ENCODE measurements at places on chromosomes 6 and 20.

- DNase-seq, result peak; percentile 7
These were observed 280.1 kb downstream of the TFAP2B start for GRCh38 chr6:51098791-51099190.

GRCh38 chr20:4683261-4683660 is 38.4 kb upstream of the PRND start:
- no peak for DNase-seq

DNA sequence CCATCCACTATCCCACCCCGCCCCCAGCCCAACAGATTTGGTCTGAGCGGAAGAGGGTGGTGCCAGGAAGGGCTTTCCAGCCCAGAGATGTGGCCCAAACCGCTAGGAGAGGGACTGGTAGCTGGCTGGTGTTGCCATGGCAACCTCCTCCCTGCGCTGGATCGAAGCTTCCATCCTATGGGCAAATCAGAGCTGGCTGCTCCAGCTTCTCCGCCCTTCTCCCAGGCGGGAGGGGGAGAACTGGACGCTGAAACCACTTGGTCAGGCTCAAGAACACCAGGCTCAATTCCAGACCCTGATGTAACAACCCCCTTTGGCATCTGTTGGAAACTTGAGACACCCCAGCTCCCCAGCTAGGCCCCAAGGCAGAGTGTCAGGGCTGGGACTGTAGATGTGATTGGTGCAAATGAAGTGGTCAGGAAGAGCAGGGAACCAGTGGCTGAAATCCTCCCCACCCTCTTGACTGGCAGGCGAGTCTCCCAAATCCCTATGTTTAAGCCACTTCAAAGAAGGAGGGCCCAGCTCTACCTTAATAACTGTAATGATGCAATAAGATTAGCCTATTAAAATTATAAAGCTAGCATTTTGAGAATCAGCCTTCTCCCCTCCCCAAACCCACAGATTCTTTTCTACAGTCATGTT is 4.2 kb downstream of the RIMS4 start:
- DNase-seq, result peak; percentile 71

- no peak for DNase-seq
These were observed 72.6 kb downstream of the CDKAL1 start for GRCh38 chr6:20606831-20607230.

DNA sequence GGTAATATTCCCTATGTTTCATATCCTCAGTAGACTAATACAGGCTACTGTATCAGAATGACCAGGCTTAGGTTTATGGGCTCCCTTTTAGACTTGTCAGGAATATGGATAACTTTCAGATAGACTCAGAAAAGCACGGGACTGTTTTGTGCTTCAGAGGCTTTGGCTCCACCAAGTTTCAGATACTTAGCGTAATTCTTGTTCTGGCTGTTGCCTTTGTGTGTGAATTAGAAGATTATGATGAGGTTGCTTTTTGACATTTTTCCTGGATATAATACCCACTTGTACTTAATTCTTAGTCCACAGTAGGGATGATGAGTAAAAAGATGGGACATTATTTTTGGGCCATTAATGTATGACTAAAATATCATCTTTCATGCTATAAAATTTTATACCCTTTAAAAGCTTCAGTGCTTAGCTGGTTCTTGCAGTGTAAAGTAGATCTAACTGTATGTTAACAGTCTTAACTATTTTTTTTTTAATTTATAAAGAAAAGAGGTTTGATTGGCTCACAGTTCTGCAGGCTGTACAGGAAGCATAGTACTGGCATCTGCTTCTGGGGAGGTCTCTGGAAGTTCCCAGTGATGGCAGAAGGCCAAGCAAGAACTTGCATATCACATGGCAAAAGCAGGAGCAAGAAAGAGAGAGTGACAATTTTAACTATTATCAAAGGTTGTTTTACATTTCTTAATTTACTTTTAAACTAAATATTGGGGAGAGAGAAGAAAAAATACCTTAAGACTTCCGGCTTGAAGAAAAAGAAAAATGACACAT is 120.7 kb downstream of the ZFAND3 start:
- peak; percentile 56 for DNase-seq

DNA sequence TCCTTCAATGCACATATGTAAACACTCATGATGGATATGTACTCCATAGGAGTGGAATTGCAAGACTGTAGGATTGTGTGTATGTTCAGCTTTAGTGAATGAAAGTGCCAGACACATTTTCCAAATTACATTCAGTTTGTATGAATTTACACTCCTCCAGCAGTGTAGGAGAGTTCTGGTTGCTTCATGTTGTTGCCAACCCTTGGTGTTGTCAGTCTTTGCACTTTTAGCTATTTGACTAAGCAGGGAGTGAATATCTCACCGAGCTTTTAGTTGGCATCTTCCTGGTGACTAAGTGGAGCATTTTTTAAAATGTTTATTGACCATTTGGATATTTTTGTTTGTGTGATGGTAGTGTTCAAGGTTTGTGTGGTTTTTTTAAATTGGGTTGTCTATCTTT is 23.9 kb downstream of the NKX2-4 start:
- DNase-seq, result no peak

GRCh38 chr6:168273441-168274036 is 46.0 kb downstream of the DACT2 start:
- no peak for DNase-seq

GRCh38 chr20:1392693-1393506 is at the start of gene FKBP1A:
FKBP1A (minus strand) TSS chr20:1393054; CDS start chr20:1392998, 56 bp downstream.
- DNase-seq, result peak; percentile 86

DNA sequence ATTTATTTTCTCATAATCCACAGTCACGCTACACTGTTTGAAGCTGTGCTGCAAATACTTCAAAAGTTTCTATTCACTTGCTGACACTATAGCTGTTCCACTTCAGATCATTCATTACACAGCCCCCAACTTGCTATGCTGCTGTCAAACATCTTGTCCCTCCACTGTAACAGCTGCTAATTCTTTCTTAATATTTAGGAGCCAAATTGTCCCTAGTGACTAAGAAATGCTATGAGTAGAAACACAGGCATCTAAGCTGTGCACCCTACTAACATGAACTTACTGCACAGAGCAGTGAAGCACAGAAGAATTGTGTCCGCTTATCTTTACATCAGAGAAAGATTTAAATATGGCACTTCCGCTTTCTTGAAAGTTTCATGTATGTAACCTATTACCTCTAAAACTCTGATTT is 91.3 kb downstream of the PDE10A start:
- no peak for DNase-seq

DNA sequence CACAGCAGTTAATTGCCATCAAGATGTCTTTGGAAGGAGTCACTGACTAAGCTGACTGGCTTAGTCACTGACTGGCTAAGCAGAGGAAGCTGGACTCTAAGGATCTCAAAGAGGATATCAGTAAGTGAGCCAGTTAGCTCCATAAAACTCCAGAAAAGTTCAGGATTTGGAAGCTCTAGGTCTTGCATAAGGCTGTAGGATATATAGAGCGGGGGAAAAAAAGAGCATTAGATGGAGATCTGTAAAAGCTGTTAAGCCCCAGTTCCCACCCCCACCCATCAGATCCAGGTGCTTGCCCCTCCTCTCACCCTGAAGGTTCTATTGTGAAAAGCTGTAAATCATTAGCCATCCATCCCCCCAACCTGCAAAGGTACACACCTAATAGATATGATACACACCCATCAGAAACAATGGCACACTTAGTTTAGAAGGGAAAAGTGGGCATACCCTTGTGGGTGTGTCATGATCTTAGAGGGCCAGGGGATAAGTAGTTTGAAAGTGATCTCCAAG is 32.2 kb downstream of the CARMIL1 start:
- DNase-seq, result peak; percentile 80

GRCh38 chr6:91874971-91875370 is 1288.1 kb upstream of the MAP3K7 start:
- no peak for DNase-seq

DNA sequence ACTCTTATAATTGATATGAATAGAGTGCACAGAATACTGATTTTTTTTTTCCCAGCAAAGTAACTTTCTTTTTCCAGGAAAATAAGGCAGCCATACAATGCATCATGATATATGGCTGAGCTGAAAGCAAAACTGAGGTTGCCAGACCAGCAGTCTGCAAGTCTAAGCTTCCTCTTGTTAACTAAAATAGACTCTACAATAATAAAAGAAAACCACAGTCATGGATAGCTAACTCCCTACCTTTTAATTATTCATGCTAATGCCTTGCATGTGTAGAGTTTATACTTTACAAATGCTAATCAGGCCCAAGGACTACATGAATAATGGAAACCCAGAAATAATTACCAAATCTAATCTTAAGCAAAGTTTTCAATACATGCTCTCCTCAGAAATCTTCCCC is 47.4 kb downstream of the MAP7 start:
- DNase-seq, result no peak

GRCh38 chr6:122791310-122791679 is 2.2 kb downstream of the SMPDL3A start:
- no peak for DNase-seq

GRCh38 chr20:63700199-63701050 is 4.0 kb downstream of the TNFRSF6B start:
- DNase-seq, result no peak

DNA sequence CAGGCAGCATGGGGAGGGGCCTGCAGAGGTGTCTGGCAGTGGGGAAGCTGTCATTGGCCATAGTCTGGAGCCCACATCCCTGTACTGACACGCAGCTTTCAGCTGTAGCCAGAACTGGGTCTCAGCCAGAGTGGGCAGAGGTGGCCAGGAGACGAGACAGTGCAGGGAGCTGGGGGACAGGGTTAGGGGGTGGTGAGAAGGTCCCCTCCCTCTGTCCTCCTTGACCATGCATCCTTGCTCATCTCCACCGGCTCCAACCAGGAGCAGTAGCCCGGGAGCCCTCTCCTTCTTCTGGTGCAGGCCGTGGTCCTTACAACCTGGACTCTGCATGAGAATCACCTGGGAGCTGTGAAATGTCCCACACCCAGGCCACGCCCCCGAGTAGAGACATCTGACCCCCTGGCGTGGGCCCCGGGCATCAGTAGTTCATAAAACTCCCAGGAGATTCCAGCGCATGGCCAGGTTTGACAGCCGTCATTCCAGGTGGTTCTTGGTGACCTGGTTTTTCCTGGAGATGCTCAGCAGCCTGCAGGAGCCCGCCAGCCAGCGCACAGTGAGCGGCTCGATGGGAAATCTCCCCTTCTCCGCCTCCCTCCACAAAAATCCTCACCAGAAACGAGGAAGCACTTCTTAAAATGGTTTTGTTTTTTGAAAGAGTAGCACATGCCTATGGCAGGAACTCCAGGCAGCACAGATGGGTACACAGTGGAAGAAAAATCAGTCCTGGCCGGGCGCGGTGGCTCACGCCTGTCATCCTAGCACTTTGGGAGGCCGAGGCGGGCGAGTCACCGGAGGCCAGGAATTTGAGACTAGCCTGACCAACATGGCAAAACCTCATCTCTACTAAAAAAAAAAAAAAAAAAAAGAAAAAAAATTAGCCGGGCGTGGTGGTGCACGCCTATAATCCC is 56.2 kb downstream of the ADNP start:
- DNase-seq, result no peak

DNA sequence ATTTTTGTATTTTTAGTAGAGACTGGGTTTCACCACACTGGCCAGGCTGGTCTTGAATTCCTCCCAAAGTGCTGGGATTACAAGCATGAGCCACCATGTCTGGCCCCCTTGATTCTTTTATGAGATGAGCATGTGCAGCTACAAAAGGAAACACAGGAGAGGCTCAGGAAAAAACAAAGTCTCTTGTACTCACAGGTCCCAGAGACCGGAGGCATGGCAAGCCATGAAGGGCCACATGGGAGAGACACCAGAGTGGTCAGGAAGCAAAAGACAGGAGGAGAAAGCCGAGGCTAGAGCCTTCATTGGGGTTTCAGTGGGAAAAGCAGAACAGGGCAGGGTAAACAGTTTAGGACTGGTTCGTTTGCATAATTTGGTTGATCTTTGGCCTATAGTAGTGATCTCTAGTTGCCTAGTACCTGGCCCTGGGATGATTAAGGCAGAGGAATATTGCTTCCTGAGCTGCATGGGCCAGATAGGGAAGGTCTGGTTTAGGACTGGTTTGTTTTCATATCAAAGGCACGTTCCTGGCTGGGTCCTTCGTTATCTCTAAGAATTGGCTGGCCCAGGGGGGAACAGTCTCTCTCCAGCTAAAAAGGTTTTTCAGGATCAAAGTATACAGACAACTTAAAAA is 48.2 kb upstream of the PRND start:
- no peak for DNase-seq

- DNase-seq, result no peak
These were observed 58.0 kb downstream of the CD2AP start for GRCh38 chr6:47535316-47536225.

DNA sequence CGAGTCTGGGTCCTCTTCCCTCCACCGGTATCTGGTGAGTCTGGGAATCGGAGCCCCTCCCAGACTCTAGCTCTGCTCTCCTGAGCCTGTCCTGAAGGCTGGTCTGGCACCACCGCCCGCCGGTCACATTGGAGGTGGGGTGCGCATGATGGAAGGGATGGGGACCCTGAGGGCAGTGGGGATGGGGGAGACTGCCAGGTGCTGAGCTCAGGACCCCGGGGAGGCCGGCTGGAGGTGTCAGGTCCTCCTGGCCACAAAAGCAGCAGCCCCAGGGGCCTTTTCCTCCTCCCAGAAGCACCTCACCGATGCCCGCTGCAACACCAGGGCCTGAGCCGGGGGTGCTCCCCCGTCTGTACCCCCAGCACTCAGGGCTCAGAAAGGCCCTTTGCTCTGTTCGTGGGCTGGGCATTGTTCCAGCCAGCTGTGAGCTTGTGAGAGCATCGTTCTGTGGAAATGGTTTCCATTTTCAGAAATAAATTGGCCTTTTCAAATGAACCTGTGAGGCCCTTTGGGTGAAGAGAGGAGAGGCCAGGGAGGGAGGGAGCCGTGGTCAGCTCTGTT is 2.5 kb upstream of the NPBWR2 start:
- no peak for DNase-seq

DNA sequence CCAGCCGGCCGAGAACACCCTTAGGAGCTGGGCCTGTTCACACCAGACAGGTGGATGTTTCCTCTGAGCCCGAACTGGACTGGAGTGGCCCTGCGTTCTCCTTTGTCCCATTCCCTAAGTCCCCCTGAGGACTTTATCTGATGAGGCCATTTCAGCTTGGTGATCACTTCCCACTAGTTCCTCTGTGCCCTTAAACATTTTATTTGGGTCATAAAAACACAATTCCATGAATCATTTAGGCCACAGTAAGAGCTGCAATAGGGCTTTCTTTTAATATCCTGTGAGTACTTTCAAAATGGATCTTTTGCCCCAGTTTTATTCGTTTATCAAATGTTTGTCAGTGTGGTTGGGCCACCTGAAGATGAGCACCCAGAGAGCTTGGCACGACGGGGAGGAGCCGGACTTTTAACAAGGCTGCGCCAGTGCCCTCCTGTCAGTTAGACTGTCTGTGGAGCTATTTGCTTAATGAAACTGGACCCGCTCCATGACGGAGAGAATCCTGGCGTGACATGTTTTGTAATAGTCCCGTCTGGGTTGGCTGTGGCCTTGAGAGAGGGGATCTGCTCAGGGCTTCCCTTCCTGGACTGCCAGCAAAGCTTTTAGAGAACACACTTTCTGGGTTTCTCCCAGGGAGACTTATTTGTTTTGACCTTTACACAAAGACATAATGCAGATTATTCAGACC is 53.5 kb downstream of the ZDHHC14 start:
- no peak for DNase-seq

DNA sequence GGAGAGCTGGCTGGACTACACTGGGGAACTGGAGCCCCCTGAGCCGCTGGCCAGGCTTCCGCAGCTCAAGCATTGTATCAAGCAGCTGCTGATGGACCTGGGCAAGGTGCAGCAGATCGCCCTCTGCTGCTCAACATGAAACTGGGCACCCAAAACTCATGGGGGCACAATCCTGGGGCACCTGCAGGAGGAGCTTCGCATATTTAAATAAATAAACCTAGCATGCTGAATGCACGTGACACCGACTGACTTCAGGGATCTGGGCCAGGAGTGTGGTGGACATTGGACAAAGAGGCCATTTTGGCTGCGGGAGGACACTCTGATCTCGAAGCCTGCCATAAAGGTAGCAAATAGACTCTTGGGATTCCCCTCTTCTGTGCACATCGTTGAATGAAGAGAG is 6.8 kb downstream of the SCAND1 start:
- DNase-seq, result peak; percentile 33
